HuH-7 (cell line): ENCODE measurements at places on chromosomes 2 and 18.

GRCh38 chr2:36294316-36294721, 61.3 kb upstream of the CRIM1 start:
- no peak for DNase-seq

DNA sequence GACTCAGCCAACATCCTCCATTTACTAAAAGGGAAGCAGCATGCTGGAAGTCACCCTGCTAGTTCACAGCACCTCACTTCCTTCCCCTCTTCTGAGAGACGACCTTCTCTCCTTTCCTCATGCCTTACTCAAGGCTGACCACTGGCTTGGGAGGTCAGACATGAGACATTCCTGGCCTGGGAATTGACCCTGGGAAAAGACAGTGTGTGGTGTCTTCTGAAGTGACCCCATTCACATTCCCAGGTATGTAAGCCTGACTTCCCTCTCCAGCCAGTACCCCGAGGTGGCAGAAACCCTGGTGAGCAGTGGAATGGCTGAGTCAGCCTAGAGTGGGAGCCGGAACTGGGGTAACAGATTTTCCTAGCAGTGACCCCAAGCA, 92.4 kb downstream of the PLB1 start:
- no peak for DNase-seq

GRCh38 chr2:72533765-72534164, 292.1 kb downstream of the EXOC6B start:
- no peak for DNase-seq

DNA sequence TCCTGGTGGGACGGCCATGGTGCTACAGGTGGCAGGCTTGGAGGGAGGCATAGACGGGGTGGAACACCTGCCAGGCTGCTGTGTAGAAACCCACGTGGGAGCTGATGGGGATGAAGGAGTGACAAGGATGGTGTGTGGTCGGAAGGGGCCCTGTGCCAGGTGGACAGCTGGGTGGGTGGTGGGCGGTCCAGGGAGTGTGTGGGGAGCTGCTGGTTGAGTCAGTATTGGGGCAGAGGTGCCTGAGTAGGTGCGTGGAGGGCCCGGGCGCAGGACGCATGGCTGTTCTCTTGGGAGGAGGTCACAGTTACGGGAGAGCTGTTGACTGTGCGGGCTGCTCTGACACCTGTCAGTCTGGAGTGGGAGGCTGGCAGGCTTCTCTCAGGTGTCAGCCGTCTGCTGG, 12.6 kb upstream of the D2HGDH start:
- DNase-seq, result no peak

GRCh38 chr2:96498021-96498431, 7.1 kb downstream of the NEURL3 start:
- no peak for DNase-seq

- no peak for DNase-seq
Observed at GRCh38 chr2:150232871-150233270, 254.6 kb downstream of the RND3 start.

DNA sequence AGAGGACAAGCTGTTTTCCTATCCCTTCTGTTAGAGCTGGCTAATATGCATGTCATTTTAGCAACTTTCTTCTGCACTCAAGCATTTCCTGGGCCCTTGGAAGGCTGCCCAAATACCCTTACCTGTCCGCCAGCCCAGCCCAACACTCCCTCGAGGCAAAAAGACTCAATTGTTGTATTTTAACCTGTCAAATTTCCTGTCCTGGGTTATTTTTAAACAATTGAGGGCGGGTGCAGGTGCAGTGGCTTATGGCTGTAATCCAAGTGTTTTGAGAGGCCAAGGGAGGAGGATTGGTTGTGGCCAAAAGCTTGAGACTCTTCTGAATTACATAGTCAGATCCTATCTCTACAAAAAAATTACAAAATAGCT, 125.0 kb upstream of the ARHGAP28 start:
- DNase-seq, result no peak

DNA sequence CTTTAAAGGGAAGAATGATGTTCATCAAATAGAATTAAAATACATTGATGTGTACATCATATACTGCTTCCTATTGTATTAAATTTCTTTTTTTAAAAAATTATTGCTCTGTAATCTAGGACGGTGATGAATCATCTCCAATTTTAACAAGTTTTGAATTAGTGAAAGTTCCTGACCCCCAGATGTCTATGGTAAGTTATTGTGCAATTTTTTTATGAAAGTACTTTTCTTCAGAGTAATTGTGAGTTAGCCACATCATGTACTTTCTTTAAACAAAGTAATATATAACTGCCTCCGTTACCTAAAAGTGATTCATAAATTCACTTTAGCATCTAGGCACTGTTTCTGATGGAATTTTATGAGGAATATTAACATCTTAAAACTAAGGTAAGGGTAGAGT, 38.1 kb downstream of the PIK3C3 start:
- no peak for DNase-seq
